ENCODE measurements at places on chromosomes 2 and 18.

GRCh38 chr2:102120261-102120660 lies 22.3 kb upstream of the IL1R1 start:
- no peak for DNase-seq

DNA sequence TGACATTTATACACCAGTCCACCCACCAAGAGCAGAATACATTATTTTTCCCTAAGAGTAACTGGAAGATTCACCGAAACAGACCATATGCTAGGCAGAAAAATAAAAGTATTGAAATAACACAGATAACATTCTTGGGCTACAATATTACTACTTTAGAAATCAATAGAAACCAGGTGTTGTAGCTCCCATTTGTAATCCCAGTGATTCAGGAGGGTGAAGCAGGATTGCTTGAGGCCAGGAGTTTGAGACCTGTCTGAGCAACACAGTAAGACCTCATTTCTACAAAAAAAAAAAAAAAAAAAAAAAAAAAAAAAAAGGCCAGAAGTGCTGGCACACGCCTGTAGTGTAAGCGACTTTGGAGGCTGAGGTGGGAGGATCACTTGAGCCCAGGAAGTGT lies 9.6 kb downstream of the ICA1L start:
- no peak for DNase-seq

- no peak for DNase-seq
Observed at GRCh38 chr2:195543902-195544894, 112.8 kb upstream of the SLC39A10 start.

GRCh38 chr2:62055724-62056336 lies 140.1 kb upstream of the B3GNT2 start:
- DNase-seq = no peak

DNA sequence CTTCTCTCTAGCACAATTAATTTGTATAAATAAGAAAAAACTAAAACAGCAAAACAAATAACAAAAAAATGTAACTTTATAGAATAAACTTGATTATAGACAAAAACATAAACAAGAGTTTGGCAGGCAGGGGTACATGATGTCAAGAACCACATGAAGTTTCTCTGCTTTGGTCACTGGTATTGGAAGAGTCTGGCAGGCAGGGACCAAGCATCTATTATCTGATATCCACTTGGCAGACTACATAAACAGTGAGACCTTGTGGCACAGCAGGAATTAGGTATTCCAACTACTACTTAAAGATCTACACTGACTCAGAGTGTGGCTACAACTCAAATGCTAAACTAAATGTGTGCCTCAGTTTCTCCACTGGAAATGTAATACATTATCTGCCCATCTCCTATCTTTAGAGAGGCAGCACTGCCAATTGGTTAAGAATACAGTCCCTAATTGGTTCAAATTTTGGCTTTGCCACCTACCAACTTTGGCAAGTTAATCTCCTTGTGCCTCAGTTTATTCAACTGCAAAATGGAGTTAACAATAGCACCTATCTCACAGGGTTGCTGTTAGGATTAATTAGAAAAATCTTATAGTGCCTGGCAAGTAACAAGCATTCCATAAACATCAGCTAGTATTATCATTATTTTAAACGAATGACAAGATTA lies 2.7 kb downstream of the MAP4K3 start:
- no peak for DNase-seq

DNA sequence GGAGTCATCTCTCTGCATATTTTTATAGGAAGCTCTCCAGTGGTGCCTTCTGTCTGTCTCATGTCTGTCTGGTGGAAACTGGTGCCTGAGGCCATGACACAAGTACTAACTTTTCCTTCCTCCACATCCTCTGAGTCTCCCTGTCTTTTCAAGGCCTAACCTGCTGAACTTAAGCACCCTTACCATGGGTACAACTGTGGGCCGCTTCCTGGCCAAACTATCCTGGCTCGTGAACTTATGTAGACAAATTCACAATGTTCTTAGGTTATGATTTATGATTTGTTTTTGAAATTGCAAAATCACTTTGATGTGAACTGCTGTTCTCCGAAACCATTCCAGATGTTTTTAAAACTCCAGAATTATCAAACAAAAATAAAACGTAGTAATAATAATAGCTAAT lies 804.5 kb upstream of the POU3F3 start:
- no peak for DNase-seq

DNA sequence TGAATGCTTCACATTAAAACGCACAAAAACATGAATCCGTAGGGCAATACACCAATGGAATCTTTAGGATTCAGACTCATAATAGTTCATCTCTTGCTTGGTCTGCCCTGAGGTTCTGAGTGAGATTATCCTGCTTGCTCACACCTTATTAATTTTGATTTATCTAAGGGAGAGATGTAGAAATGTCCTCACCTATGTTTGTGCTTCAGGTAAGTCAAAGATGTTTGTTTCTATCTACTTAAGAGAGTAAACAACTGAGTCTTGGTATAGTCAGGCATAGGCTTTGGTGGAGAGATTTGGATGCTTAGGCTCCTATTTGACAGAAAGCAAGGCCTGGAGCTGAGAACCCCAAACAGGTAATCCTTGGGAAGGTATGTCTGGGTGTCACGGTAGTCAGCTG lies 231.0 kb upstream of the TNP1 start:
- no peak for DNase-seq

DNA sequence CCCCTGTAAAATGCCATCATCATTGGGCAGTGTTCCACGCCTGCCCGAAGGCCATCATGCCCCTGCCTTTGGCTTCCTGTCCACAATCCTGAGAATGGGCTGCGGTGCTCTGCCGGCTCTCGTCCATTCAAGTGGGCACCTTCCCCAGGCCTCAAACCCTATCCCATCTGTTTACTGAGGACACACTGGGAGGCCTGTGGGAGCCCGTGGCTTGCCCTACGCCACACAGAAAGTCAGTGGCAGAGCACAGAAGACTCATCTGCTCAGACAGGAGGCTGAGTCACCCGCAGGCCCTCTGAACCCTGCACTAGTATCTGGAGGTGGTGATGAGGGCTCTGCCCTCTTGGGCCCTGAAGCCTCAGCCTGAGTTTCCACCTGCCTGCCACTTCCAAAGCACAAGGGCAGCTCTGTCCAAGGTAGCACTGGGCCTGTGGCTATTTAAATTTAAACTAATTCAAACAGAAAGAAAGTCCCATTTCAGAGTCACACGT lies 19.1 kb upstream of the ANKRD53 start:
- DNase-seq = no peak

DNA sequence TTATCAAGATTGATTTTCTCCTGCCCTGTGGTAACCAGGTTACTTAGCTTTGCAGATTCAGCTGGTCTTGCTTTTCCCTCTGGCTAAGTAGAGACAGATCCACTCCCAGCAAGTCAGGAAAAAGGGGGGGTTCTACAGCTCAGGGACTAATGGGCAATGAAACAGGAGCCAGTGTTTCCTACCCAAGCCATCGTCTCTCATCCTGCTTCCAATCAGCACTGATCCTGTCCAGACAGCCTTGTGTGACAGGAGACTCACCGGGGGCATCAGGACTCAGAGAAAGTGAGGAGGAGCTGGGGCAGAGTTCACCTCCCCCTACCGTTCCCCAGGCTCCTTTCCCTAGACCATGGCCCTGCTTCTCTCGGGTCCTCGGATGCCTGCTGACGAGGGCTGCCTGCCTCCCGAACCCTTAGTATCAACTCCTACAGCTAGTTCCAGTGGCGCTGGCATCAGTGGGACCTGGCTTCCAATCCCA lies 307.6 kb downstream of the ALK start:
- DNase-seq = no peak

DNA sequence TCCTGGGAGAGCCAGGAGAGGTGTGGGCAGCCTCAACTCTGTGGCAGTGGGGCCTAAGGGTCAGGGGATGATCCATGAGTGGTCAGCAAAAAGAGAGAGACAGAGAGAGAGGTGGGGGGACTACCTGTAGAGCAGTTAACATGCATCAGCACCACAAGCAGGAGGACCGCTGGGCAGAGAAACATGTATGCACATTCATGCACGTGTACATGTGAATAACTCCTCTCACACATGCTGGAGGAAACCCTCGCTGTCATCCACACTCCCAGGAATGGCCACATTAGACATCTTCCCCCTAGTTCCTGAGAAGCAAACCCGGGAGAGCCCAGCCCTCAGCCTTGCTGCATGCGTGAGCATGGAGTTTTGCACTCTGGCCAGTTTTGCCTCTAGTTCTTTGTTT lies 166.1 kb downstream of the SMAD7 start:
- no peak for DNase-seq

DNA sequence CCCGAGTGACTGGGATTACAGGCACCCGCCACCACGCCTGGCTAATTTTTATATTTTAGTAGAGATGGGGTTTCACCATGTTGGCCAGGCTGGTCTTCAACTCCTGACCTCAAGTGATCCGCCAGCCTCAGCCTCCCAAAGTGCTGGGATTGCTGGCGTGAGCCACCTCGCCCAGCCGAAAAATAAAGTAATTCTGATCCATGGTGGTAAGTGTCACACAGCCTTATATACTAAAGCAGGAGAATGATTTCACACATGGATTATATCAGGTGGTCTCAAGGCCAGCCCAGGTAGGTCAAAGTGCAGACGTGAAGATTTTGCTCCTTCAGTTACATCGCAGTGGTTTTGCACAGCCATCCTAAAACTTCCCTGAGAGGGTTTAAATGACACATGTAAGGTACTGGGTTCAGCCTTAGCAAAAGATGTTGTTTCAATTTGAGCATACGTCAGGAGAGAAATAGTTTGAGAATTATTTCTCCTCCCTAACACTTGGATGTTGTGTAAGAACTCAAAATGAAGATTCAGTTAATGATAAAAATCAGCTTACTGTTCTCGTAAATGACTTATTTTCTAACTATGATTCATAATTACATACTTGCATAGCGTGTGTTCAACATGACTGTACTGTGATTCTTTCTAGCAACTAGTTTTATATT lies 93.0 kb upstream of the SLC39A10 start:
- no peak for DNase-seq

GRCh38 chr2:39772086-39772811 lies 6.8 kb downstream of the THUMPD2 start:
- DNase-seq = no peak

DNA sequence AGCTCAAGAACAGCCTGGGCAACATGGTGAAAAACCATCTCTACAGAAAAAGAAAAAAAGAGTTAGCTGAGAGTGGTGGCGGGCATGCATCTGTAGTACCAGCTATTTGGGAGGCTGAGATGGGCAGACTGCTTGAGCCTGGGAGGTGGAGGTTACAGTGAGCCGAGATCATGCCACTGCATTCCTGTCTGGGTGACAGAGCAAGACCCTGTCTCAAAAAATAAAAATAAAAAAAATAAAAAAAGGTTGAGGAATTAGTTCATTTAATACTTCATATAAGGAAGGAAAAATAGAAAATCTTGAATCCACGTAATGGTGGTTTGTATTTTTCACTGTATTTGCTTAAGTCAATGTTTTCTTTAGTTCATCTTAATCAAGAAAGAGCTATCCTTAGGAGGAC lies 241.7 kb downstream of the TGIF1 start:
- no peak for DNase-seq

DNA sequence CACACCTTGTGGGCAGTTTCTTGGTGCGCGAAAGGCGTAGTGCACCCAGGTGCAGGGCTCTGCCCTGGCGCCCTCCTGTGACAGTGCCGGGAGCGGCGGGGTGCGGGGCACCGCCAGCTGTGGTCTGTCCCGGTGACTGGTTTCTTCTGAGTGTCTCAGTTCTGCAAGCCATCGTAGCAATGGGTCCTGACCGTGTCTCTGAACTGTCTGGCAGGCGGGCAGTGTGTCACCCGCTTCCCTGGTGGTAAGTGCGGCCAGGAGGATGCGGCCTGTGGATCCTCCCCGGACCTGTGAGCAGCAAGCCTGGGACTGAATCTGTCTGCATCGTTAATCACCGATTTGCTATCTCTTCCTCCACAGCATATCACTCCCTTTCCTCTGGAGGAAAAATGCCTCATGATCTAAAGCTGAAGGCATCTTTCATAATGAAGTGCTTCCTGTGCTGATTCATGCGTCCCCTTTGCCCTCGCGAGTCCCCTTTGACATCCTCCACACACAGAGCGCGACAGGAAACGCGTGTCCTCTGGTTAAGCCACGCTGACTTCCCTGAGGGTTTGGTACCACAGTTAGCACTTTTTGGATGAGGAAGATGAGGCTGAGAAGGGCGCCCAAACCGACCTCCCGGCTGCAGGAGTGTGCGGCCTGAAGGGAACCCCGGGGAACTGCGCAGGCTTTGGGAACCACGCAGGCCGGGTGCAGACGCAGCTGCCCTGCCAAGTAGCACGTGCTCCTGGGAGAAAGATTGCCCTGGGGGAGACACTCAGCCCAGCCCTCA lies 416.0 kb upstream of the HS6ST1 start:
- no peak for DNase-seq

GRCh38 chr2:120298173-120298835 lies 45.7 kb downstream of the RALB start:
- DNase-seq = no peak

DNA sequence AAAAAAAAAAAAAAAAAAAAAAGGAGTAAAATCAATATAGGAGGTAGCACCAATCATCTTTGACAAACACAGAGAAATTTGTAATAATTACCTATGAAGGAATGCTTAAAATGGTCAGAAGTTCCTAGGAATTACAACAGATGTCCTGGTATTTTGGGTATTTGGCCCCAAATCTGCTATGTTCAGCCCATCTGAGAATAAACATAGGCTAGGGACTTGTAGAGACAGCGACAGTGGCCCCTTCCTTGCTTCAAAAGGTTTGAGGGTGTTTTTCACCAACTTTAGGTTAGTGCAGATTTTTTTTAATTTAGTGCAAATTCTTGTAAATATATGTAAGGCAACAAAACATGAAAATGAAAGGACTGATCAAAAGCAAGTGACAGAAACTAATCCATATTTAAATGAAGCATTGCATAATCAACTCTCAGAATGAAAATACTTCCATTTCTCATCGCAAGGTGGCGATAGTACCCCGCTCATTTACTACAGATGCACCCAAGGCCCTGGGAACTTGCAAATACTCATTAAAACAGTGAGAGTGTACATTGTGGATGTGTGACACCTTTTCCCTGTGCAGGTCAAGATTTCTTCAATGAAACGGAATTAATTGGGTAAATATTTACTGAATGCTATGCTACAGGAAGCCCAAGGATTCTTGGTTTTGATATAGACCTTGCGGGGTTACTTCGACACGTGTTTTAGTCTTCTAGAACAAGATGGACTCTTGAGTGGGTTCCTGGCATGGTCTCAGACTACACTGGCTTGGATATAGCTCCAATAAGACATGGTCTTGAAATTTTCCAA lies 44.6 kb downstream of the FAM124B start:
- DNase-seq = peak; percentile 10

GRCh38 chr2:47688561-47688960 lies 94.4 kb upstream of the MSH6 start:
- no peak for DNase-seq

- no peak for DNase-seq
Observed at GRCh38 chr2:162967147-162967546, 128.6 kb upstream of the KCNH7 start.

- no peak for DNase-seq
Observed at GRCh38 chr2:128986026-128986715, 667.5 kb upstream of the HS6ST1 start.

- no peak for DNase-seq
Observed at GRCh38 chr2:201769666-201770373, 10.9 kb downstream of the ALS2 start.

GRCh38 chr2:118747637-118748036 lies 99.8 kb downstream of the EN1 start:
- no peak for DNase-seq

- DNase-seq = peak; percentile 7
Observed at GRCh38 chr18:59988098-59988706, 88.4 kb downstream of the PMAIP1 start.

Data from stimulated activated CD8-positive, alpha-beta memory T cell treated with anti-CD3 and anti-CD28 coated beads, Interleukin-2, amount 100 ng/mL, for 1 hour (primary cell).